ENCODE measurements at places on chromosomes 3 and 15. TPM values are rescaled to one million over a fixed set of nuclear protein-coding genes. Genes with fewer than 3 reads are reported as not detected.
A peak's percentile ranks its signal among the peaks of the same experiment; 100 is the strongest.

DNA sequence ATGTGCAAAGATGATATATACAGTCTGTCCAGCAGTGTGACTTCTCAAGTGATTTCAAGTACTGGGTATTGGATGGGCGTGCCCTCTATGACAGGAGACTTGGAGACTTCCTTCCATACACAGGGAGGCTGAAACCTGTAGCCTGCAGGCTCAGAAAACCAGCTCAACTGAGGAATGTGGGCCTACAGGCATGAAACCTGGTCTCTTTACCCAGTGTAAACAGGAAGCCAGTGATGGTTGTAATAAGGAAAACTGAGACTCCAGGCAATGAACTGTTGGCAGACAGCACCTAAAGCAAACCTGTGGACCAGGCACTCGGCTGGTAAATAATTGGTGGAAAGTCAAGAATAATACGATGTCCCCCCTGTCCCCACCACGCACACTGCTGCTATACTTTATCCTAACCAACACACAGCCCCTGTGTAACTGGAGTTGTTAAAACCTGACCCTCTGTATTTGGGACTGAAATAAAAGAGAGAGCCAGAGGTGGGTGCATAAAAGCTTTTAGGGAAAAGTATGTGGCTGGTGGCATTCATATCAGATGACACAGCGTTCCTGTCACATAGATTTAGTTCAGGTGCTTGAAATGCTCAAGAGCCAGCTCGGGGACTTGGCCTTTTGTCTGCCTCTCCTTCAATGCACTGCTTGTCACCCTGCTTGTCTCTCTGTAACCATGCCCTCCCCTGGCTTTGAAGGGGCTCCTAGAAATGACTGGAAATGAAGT lies 144.7 kb downstream of the TPRG1 start:
- DNase-seq, result no peak

DNA sequence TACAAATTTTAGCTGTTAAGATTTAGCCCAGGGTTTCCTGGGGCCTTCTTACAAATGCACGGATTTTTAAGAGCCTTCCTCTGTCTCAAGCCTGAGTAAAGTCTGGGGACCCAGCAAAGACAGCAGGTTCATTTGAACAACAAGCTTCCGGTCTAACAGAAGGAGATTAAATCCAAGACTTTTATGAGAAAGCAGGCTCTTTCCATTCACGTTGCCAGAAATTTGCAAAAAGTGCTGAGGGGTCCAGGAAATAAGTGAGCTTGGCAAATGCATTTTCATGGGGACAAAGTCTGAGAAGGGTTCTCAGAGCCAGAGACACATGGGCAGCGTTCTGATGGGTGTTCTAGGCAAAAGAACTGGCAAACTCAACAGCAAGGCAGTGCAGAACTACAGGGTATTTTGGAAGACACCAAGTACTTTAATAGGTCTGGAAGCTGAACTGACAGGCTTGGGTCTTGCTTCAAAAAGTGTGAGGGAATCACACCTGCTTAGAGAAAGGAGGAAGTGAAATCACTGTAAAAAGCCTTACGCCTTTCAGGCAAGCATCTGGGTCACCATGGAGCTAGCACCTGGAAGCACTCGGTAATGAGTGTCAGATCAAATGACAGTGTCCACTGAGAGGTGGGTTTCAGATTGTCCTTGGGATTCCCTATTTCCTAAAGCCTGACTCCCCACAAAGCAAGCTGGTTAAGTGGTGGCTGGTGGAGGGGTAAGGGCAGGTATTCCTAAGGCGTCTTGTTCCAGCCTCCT lies 115.8 kb upstream of the ARHGEF3 start:
- DNase-seq, result no peak

GRCh38 chr3:33644582-33644981 lies 73.5 kb downstream of the CLASP2 start:
- no peak for DNase-seq

GRCh38 chr15:33152502-33153109 lies 41.9 kb downstream of the FMN1 start:
- DNase-seq, result peak; percentile 11

DNA sequence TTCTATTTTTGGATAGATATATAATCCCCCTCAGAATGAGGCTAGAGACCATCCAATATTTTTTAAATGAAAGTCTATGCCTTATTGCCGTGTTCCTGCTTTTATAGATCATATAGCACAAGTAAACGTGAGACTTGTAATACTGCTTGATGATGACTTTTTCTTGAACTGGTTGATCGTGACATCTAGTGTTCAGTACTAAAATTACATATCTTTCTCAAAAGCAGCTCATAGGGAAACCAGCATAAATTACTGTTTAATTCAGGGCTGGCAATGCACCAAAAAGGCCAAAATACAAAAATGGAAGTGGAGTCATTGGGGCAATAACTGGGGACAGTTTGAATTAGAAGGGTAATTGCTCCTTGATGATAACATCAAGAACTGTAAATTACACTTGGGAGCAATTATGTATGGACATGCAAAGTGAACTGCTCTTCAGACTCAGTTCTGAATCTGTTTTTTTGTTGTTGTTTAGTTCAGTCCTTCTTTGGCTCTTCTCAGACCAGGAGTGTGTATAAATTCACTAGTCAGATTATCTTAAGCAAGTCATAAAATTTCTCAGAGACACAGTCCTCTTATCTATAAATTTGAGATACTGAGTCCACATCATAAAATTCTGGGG lies 325.3 kb downstream of the THSD4 start:
- DNase-seq, result peak; percentile 80

DNA sequence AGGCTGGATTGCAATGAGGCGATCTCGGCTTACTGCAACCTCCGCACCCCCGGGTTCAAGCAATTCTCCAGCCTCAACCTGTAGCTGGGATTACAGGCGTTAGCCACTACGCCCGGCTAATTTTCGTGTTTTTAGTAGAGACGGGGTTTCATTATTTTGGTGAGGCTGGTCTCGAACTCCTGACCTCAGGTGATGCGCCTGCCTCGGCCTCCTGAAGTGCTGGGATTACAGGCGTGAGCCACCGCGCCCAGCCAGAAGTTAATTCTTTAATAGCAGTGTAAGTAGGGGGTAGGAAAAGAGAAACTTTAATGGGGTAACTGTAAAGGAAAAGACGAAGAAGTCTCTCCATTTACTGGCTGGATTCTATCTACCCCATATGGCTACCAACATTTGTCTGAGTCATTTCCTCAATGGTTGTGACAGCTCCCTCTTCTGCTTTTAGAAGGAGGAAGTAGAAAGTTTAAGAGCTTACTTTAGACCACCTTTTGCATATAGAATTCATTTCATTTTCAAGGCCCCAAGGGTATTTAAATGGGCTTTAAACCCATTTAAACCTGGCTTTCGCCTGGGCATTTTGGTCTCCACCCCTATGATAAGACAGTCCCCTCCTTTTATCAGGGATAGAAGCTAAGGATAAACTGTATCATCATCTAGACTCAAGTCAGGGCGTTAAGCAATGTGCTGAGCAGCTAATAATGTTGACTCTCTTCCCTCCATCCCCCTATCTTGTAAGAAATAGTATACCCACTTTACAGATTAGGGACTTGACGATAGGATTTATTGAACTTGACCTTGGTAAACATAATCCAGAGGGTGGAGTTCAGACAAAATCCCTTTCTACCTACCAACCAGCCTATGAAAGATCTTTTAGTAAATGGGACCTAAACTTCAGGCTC lies 1.1 kb upstream of the CDV3 start:
- peak; percentile 53 for DNase-seq

- DNase-seq, result no peak
These were observed 166.6 kb upstream of the MCTP2 start for GRCh38 chr15:94064676-94065313.

GRCh38 chr3:55711646-55712045 lies 224.5 kb upstream of the WNT5A start:
- DNase-seq, result no peak

DNA sequence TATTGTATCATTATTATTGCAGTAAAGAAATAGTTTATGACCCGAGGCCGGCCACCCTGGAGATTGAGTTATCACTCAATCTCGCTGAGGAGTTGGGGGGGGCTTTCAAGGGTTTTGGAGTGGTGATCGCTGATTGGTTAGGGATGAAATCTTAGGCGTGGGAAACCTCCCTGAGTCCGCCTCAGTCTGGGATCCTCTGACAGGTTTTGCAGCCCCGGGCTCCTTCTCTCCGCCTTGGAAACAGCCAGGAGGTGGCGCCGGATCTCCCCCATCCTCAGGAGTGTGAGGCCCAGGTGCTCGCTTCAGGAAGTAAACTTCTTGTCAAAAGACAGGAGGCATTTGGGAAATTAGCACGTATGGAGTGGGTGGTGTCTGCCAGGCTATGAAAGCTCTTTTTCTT lies 41.1 kb upstream of the SEC61A1 start:
- peak; percentile 10 for DNase-seq

DNA sequence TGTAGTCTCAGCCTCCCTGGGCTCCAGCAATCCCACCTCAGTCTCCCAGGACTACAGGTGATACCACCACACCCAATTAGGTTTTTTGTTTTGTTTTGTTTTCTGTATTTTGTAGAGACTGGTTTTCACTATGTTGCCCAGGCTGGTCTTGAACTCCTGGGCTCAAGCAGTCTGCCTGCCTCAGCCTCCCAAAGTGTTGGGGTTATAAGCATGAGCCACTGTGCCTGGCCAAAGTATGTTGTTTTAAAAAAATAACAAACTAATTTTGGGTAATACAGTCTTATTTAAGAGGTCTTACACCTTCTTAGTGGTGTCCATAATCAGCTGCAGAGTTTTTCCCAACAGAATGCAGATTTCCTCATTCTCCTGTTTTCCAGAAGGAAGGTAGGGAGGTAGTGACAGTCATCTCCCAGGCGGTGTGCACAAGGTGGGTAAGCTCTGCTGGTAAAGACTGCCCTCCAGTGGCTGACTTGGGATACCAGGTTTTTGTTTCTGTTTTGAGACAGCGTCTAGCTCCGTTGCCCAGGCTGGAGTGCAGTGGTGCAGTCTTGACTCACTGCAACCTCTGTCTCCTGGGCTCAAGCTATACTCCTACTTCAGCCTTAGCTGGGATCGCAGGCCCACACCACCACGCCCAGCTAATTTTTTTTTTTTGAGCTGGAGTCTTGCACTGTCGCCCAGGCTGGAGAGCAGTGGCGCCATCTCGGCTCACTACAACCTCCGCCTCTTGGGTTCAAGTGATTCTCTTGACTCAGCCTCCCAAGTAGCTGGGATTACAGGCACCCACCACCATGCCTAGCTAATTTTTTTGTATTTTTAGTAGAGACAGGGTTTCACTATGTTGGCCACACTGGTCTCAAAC lies 58.4 kb downstream of the MAP6D1 start:
- DNase-seq, result peak; percentile 67

DNA sequence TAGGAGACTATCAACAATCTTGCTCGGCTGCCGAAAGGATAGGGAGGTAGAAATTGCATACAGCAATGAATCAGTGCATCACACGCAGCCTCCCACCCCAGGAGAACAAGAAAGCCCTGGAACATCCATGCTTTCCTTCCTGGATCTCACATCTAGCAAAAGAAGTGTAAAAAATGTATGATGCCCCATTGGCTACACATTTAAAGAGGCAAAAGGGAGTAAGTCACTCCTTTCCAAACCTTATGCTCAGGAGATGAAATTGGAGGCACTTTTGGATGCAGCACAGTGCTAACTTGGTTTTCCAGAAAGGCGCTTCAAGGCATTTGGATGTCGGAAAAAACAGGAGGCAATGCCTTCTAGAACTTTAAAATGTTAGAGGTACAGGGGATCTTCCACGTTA lies 32.2 kb upstream of the FEZF2 start:
- no peak for DNase-seq

DNA sequence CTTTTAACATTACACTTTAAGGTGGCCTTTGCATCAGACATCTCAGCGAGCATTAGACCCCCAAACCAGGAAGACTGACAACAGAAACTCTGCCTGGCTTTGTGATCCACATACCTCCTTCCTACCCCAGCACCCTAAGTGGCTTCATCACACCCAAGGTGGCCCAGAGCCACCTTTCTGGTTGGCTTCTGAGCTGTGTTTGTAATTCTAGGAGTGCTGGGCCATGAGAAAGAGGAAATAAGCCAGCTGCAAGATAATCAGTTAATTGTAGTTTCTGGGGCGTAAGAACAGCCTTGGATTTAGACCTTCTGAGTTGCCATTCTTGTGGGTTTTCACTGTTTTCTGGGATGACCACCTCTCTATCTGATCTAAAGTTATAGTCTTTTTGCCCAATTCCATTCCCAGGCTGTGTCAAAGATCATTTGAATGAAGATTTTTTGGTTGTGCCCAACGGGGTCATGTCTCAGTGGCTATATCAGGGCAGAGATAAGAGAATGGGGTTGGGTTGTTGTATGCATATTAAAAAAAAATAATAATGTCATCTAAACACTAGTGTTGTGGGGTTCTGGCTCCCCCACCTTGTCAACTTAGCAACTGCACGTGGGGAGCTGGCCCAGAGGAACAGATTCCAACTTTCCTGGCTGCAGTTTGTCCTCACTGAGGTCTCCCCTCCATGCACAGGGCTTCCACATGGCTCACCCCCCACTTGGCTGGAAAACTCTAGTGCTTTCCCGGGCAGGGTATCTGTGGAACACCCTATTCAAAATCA lies 234.8 kb upstream of the WNT5A start:
- peak; percentile 51 for DNase-seq

DNA sequence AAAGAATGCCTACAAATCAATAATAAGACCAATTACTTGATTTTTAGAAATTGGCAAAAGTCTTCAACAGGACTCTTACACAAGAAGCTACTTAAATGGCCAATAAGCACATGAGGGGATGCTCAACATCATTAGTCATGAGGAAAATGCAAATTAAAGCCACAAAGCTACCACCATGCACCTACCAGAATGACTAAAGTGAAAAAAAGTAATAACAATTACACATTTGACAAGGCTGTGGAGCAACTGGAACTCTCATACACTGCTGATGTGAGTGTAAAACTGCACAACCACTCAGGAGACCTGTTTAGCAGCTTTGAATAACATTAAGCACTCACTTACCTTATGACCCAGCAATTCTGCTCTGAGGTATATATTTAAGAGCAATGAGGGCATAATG lies 68.4 kb downstream of the PPCDC start:
- no peak for DNase-seq

- peak; percentile 80 for DNase-seq
These were observed 4.2 kb downstream of the FURIN start for GRCh38 chr15:90872486-90873184.

DNA sequence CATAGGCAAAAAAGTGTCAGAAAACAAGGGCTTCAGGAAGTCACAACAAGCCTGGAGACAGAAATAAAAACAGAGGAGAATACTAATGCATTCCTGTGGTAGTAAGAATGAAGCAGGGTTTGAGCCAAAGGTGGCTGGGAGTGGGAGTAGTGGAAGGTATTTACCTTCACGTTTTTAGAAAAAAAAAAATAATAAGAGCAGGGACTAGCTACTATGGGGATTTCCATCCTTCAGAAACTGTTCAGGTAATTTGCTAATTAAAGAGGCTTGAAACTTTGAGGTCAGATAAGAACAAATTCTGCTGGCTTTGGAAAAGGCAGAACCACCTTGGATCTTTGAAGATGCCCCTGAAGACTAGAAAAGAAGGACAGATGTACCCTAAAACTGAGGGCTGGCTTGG lies 18.4 kb downstream of the ILDR1 start:
- DNase-seq, result no peak

GRCh38 chr3:177760803-177761202 lies 563.5 kb upstream of the TBL1XR1 start:
- peak; percentile 40 for DNase-seq

PCSK6 gene
- polyA plus RNA-seq, result not detected

SCAMP5 gene
- 1.6 TPM for polyA plus RNA-seq

TMCO5A gene
- not detected for polyA plus RNA-seq

GPR160 gene
- polyA plus RNA-seq, result 0.09 TPM

All from IMR-90 (cell line).